ENCODE measurements at places on chromosomes 6 and 20. TPM values are rescaled to one million over a fixed set of nuclear protein-coding genes. Genes with fewer than 3 reads are reported as not detected.

DNA sequence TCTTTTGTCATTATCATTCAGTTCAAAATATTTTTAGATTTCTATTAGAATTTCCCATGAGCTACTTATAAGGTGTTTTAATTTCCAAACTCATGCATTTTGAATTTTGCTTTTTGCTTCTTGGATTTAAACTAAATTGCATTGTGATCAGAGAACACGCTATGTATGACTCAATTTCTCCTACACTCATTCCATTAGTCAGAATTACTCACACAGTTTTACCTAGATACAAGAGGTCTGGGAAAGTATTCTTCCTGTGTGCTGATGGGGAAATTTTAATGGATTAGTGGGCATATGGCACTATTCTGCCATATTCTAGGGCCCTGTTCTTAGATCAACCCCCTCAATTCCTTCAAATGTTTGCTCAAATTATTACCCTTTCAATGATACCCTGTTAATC, 49.9 kb upstream of the BMP5 start:
- no peak for DNase-seq

- no peak for DNase-seq
These were observed 49.3 kb downstream of the CYB5R4 start for GRCh38 chr6:83908813-83909212.

GRCh38 chr6:15555101-15556038, 107.5 kb downstream of the DTNBP1 start:
- DNase-seq: no peak

GRCh38 chr6:2891768-2892170, 11.3 kb downstream of the SERPINB9 start:
- DNase-seq: no peak

DNA sequence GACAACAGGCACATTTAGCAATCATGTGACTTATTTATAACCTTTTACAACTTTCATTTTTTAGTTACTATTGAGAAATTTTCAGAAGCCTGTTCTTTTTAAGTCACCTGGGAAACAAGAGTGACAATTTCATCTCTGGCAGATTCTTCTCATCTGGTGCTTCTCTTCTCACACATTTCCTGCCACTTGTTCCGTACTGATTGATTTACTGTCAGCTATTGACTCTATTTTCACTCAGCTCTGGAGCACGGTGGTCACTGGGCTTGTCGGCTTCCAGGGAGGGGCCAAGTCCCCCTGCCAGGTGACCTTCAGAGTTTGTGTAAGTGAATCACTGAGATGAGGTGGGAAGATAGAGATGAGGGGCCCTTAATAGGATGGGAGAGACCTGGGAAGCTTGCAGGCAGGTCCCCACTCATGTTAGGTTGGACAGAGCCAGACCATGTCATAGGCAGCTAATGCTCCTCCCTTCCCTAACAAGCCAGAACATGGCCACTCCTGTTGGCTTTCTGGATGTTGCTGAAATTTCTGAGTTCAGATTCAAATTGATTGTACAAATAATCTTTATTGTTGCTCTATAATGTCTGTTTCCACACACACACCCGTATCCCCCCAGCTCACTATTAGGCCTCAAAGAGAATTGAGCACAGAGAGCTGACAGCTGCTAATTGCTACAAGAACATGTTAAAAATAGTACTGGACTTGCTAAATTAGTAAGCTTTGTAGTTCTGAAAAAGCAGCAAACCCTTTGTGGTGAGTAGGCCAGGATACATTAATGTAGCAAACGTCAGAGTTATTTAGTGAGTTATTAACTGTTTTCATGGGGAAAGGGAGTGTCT, 13.3 kb downstream of the DUSP22 start:
- DNase-seq: no peak

DNA sequence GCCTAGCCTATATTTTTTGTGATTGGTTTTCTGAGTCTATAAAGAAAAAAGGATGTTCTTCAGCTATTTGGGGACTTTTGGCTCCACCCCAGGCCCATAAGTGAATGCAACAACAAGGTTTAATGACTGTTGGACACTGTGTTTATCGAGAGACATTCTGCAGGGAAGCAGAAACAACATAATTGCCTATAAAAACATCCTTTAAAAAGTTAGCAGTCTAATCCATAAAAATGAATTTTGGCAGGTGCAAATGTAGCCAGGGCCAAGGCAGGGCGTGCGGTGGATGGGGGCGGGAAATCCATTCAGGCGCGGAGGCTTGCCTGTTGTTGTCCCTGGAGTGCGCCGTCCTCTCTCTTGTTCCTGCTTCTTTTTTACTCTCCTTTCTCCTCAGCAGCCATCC, 99.3 kb downstream of the PAX1 start:
- no peak for DNase-seq

GRCh38 chr6:925656-926213, 232.8 kb upstream of the EXOC2 start:
- no peak for DNase-seq

DNA sequence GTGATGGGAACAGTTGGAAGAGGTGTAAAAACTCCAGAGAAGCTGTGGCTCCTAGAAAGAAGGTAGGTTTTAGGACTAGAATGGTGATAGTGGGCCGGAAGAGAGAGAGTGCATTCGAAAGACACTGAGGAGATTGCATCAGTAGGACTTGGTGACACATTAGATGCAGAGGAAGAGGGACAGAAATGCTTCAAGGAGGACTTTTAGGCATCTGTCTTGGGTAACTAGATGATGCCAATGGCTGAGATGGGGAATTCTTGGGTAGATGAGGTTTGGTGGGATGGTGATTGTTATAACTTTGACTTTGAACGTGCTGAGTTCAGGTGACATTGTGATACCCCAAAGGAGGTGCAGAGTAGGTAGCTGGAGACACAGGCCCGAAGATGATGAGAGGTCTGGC, 196.5 kb downstream of the GMPR start:
- DNase-seq: no peak

DNA sequence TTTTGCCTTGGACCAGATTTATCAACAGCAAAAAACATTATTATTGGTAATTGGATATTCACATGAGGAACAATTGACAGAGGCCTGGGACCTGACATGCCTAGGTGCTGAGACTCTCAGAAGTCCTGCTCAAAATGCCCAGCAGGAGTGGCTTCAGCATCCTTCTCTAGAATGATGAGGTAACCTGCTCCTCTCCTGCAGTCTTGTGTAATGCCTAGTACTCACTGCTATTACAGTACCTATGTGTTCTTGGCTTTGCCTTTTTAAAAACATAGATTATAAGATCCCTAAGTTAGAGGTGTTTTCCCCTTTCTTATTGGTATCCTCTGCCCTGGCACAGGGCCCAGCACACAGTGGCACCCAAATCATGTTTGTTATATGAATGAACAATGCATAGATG, 230.9 kb downstream of the PKHD1 start:
- no peak for DNase-seq

DNA sequence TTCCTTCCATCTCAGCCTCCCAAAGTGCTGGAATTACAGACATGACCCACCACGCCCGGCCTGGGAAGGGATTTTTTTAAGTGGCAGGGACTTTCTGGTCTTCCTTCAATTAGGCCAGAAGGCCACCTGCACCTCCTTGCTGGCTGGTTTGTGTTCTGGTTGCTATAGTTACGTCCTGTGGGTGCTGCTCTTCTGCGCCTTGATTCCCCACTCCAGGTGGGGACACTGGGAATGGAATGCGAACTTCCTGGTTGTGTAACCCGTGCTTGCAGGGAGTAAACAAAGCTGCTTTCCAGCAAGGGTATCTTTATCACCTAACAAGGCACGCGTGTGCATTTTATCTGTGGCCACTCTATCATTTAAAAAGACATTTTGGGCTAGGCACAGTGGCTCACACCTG, 117.7 kb downstream of the PLEKHG1 start:
- no peak for DNase-seq

GRCh38 chr6:161976553-161976952, 702.7 kb upstream of the AGPAT4 start:
- no peak for DNase-seq

DNA sequence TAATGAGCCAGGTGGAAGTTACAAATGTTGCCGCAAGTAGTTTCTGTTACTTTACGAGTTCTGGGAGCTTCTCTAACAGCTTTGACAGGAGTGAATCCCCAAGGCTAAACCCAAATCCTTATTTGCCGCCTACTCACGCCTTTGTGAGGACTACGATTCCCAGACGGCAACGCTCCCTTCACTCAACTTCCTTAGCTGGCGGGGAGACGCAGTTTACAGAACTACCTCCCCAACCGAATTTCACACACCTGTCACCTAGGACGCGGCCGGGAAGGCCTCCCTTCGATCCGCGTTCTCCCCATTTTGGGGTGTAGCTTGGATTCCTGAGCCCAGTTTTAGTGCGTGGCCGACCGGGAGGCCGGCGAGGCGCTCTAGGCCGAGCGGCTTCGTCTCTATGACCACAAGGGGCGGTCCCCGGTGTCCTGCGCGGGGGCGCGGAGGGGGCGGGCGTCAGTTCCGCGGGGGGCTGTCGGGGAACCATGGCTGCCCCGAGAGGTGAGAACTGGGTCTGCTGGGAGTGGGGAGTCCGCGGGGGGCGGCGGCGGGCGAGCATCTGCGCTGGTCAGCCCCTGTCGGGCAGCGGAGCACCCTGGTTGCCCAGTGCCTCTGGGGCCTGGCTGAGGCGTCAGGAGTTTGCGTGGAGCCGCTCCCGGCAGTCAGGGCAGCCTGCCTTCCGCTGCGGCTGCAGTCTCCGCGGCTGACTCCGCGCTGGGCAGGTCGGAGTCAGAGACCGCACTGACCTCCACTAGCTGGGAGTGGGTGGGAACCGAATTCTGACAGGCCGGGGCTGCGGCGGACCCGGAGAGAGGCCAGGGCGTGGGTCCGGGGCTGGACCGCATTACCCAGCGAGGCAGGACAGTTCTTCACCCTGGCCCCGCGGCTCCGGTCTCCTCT, at the start of gene SLC35A1:
Gene SLC35A1 (plus strand): TSS at position 450 of the 894 bp plus-strand sequence. CDS start 30 bp downstream, at position 480.
- peak; percentile 95 for DNase-seq

GRCh38 chr6:47734831-47735481, 36.6 kb downstream of the ADGRF4 start:
- DNase-seq: no peak

DNA sequence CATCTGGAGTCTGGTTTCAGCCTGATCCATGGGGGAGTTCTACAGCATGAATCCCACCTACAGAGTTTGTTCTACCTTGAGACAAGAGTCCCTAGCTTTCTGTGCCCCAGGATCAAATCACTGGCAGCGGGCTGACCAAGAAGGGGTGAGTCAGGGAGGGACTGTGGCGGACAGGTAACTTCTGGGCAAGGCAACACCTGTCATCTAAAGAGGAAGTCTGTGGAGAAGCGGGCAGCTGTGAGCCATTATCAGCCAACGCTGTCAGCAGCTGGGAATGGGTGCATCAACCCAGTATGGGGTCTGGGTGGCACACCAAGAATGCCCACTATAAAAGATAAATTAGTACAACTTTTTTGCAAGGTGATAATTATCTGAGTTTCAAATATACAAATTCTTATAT, 45.9 kb downstream of the UBE3D start:
- DNase-seq: no peak

- no peak for DNase-seq
These were observed 10.7 kb downstream of the SLC22A23 start for GRCh38 chr6:3446184-3446583.

DNA sequence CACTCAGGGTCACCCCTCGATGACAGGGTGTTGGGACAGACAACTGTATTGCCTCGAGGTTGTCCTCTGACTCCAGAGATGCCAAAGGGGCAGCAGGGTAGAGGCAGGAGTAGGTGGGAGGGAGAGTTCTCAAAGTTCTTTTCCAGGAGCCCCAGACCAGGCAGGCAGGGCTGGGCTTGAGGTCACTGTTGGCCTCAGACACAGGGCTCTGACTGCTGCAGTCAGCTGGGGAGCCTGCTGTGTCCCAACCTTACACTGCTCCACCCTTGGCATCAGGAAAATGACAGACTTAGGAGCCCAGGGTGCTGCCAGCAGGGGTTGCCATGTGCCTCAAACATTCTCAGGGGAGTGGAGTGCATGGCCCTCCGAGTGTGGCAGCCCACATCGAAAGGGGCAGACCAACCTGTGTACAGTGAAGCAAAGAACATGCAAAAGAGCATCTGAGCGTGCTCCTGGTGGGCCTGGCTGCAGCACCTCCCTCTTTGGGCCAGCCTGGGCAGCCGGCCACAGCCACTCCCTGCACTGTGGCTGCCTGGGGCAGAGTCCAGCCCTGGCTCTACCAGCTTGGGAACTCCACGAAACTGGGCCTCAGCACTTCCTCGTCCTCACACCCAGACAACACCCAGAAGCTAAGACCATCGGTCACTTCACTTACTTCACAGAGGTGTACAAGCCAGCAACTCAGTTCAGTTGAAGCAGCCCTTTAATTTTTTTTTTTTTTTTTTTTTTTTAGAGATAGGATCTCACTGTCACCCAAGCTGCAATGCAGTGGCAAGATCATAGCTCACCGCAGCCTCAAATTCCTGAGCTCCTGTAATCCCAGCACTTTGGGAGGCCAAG, 24.0 kb downstream of the C6orf132 start:
- DNase-seq: peak; percentile 68

GRCh38 chr6:106254636-106255035, 70.9 kb downstream of the ATG5 start:
- no peak for DNase-seq

- DNase-seq: no peak
These were observed 577 bp upstream of the FOXF2 start for GRCh38 chr6:1388630-1389368.

- no peak for DNase-seq
These were observed 99.9 kb downstream of the L3MBTL3 start for GRCh38 chr6:130118236-130118635.

- no peak for DNase-seq
These were observed 3.7 kb upstream of the SPDEF start for GRCh38 chr6:34559651-34560365.

DNA sequence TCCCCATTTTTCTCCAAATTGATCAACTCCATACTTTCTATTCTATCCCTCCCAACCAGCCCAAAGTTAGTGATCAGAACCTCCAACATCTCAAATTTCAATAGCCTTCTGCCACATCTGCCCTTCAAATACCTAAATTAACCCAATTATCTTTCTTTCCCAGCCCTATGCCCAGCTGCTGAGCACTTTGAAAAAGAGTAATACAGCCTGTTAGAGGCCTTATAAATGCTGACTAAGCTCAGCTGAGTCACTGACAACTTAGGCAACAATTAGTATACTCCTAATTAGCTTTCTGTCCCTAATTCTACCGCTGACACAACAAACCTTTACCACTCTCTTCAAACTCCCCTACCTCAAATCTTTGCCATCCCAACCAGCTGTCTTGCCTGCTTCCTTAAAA, 23.5 kb downstream of the RUNX2 start:
- DNase-seq: no peak

GRCh38 chr6:109024368-109024767, 70.3 kb downstream of the SESN1 start:
- DNase-seq: no peak

- no peak for DNase-seq
These were observed 208.0 kb downstream of the GMDS start for GRCh38 chr6:2037237-2037926.

GRCh38 chr6:129776542-129777330, 66.8 kb upstream of the ARHGAP18 start:
- no peak for DNase-seq

GRCh38 chr6:157411368-157411767, 30.4 kb downstream of the ZDHHC14 start:
- no peak for DNase-seq

EDN1 gene
- 1.3 TPM for polyA plus RNA-seq

DEFB124 gene
- 0.26 TPM for polyA plus RNA-seq

DEF6 gene
- polyA plus RNA-seq: 0.13 TPM

SIRPB1 gene
- 0.19 TPM for polyA plus RNA-seq

FABP7 gene
- polyA plus RNA-seq: not detected

NT5DC1 gene
- 20.3 TPM for polyA plus RNA-seq

FAM162B gene
- not detected for polyA plus RNA-seq

IGF2R gene
- polyA plus RNA-seq: 25.7 TPM

DNMT3B gene
- 2.4 TPM for polyA plus RNA-seq

SLC25A27 gene
- 1.7 TPM for polyA plus RNA-seq

GDAP1L1 gene
- polyA plus RNA-seq: 0.55 TPM

FAM184A gene
- polyA plus RNA-seq: 0.49 TPM

IRF4 gene
- polyA plus RNA-seq: not detected
